Breast epithelium (tissue), 4 donors: ENCODE measurements at places on chromosomes 1 and 21. TPM values are rescaled to one million over a fixed set of nuclear protein-coding genes. Genes with fewer than 3 reads are reported as not detected.

GRCh38 chr1:179169616-179170467, 59.6 kb downstream of the ABL2 start:
- H3K4me3 ChIP-seq = no peak overlapping the region
- no peaks in the 10 kb centered on the region for H3K4me1 ChIP-seq
- DNase-seq = no peak
- H3K27ac ChIP-seq = no peak overlapping the region
- no peaks in the 10 kb centered on the region for H3K36me3 ChIP-seq
- H3K27me3 ChIP-seq = no peaks in the 10 kb centered on the region

GRCh38 chr1:25642574-25643108, 26.1 kb downstream of the MAN1C1 start:
- no peaks in the 10 kb centered on the region for H3K36me3 ChIP-seq
- no peaks in the 10 kb centered on the region for H3K4me1 ChIP-seq
- no peak overlapping the region for H3K4me3 ChIP-seq
- no peaks in the 10 kb centered on the region for H3K27me3 ChIP-seq

DNA sequence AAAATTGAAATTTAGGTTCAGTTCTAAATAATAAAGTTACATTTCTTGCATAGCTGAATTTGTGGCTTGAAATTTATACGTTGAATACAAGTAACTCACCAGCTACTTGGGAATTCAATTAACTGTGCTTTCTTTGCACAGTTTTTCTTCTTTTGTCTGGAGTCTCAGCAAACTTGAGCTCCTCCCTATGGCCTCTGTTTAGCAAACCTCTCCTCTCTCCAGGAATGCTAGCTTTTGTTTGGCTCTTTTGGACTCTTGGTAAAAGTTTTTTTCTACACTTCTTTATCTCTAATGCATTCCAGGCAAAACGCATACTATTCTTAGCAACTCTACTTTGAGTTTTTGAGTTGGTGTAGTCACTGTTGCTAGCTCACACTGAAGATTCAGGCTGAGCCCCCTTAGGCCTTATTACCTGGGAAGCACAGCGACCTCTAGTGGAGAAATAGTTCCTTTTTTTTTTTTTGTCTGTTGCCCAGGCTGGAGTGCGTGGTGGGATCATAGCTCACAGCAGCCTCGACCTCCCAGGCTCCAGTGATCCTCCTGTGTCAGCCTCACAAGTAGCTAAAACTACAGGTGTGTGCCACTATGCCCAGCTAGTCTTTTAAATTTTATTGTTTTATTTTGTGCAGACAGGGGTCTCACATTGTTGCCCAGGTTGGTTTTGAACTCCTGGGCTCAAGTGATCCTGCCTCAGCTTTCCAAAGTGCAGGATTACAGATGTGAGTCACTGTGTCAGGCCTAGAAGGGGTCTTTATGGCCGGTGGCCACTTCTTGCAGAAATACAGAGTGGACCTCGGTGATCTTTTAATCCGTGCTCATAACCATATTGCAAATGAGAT, 61.7 kb downstream of the CASQ2 start:
- no peak for DNase-seq
- H3K36me3 ChIP-seq = no peaks in the 10 kb centered on the region
- no peaks in the 10 kb centered on the region for H3K4me1 ChIP-seq

DNA sequence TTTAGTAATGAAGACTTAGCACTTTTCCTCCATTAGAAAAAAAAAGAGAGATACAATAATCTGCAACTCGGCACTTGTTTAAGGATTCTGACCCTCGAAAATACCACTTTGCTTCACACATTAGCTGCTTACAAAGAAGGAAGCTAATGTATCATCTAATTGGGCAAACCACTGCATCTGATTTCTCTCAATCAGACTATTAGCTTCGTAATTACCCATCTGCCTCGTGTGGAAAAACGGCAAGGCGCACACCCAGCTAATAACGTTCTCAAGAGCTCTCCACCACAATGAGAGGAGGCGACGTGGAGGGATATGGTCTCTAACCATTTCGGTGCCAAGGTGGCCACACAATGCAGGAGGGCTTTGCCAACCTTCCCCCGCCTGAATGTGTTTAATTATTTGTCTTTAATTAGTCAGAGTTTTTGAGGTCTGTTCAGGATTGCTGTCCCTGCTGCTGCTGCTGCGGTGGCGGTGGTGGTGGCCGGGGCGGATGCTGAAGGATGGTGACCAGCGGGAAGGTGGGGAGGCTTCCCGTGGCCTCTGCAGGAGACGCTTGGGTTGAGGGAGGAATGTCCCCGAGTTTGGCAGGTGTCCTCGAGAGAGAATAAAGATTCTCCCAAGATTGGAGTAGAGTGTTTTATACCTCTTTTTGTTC, 374.5 kb downstream of the RPS6KC1 start:
- DNase-seq = no peak
- H3K4me1 ChIP-seq = no peaks in the 10 kb centered on the region
- H3K27me3 ChIP-seq = no peaks in the 10 kb centered on the region
- H3K36me3 ChIP-seq = no peaks in the 10 kb centered on the region
- no peak overlapping the region for H3K27ac ChIP-seq

DNA sequence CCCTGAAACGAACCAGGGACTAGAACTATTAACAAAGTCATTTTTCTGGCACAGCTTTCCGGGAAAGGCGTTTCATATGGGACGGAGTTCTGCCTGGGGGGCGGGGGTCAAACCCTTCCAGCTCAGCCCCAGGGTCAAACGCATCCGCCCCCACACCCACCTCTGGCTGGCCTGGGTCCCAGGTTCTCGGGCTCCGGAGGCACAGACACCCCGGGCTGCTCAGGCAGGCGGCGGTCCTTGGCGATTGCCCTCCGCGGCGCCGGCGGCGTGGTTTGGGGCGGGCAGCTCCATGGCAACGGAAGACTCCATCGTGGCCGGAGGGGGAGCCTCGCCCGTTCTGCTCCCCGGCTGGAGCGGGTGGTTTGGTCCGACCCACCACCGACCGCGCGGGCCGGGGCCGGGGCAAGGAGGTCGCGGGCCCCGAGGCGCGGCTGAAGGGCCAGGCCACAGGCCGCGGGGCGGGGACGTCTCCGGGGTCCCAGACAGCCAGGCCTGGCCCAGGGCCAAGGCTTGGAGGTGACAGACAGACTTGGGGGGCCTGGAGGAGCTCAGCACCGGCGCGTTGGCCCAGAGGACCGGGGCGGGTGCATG, at the start of gene CFAP74:
CFAP74 (minus strand) TSS at position 246 of the 591 bp plus-strand sequence. CDS start 12,830 bp downstream, outside the sequence.
- no peak within 1 kb of the TSS for H3K4me3 ChIP-seq
- no peak for DNase-seq
- H3K4me1 ChIP-seq = no peaks in the 10 kb centered on the region
- no peak within 1 kb of the TSS for H3K27ac ChIP-seq
- H3K36me3 ChIP-seq = no peaks in the 10 kb centered on the region

DNA sequence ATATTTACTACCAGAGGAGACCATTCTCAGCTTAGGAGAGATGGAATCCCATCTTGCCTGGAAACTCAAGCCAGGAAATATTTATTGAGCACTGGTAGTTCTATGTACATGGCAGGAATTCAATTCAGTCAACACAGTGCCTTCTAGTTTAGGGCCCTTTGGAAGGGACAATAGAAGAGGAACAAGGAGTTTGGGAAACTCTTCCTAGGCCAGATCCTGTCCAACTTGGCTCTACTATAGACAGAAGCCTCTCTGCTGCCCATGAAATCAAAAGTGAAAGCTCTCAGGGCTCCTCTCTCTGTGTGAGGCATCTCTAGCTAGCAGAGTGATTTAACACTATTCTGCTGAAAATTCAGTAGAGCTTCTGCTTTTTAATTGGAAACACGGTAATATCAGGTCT, 244.6 kb upstream of the MAP1LC3C start:
- DNase-seq = no peak
- no peaks in the 10 kb centered on the region for H3K36me3 ChIP-seq
- no peak overlapping the region for H3K27ac ChIP-seq
- no peaks in the 10 kb centered on the region for H3K4me1 ChIP-seq

GRCh38 chr1:27858072-27858948, 14.0 kb upstream of the THEMIS2 start:
- no peaks in the 10 kb centered on the region for H3K36me3 ChIP-seq
- no peak overlapping the region for H3K27ac ChIP-seq
- no peaks in the 10 kb centered on the region for H3K27me3 ChIP-seq
- DNase-seq = peak; percentile 85

DNA sequence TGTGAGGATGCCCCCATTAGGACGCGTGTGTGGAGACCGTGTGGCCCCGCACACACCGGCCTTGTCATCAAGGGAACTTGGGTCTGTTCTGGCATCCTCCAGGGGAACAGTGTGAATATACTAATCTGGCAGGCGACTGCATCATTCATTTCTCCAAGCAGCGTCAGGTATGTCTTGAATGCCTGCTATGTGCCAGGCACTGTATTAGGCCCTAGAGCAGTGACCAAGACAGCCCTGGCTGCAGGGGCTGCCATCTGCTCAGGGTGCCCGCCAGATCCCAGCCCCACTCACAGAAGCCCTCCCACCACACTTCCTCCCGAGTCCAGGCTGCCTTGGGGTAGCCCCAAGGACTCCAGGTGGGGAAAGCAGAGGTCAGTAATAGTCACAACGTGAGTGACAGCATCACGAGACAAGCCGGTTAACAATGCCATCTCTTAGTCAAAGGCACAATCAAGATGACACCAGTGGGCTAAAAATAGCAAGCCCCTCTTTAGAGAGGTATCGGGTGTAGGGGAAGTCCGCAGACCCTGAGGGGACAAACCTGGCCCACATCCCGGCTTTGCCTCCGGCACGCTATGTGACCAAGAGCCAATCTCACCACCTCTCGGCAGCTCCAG, 7.5 kb upstream of the LAPTM5 start:
- no peaks in the 10 kb centered on the region for H3K36me3 ChIP-seq
- H3K4me1 ChIP-seq = peaks cover 9% of the 10 kb centered on the region
- H3K4me3 ChIP-seq = no peak overlapping the region
- DNase-seq = no peak

DNA sequence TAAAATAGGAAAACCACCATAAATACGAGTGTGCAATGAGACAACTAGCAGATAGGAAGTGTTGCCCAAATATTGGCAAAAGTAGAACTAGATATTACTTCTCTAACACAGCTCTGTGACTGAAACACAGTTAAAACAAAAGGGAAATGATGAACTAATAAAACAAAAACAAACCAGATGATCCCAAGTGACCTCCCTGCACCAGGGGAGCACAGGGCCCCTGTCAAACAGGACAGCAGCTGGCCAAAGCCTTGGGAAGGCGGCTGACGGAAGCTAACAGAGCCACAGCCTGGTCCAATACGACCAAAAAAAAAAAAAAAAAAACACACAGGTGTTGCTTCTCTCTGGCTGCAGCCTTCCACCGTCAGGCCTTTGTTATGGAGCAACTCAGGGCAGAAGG, 17.8 kb downstream of the ZBTB17 start:
- H3K4me3 ChIP-seq = no peak overlapping the region
- H3K4me1 ChIP-seq = no peaks in the 10 kb centered on the region
- no peak for DNase-seq
- H3K36me3 ChIP-seq = no peaks in the 10 kb centered on the region
- no peak overlapping the region for H3K27ac ChIP-seq
- H3K27me3 ChIP-seq = no peaks in the 10 kb centered on the region

GRCh38 chr1:208951908-208952307, 631.6 kb upstream of the CAMK1G start:
- no peak overlapping the region for H3K27ac ChIP-seq
- no peaks in the 10 kb centered on the region for H3K36me3 ChIP-seq
- DNase-seq = no peak
- no peaks in the 10 kb centered on the region for H3K4me1 ChIP-seq
- no peaks in the 10 kb centered on the region for H3K27me3 ChIP-seq
- H3K4me3 ChIP-seq = no peak overlapping the region

DNA sequence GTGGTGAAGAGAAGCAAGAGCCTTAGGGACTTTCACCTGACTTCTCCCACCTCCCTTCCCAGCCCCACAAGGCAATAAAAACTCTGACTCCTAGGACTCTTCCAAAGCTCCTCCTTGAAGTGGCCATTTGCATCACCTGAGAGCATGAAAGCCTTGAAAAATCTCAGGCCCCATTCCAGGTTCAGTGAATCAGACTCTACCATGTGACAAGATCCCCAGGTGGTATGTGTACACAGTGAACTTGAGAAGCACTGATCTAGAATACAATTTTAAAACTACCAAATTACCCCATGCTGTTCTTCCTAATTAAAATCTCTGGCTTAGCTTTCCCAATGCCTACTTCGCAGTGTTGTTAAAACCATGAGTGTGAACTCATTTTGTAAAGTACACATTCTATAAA, 195.1 kb upstream of the SAMSN1 start:
- H3K36me3 ChIP-seq = no peaks in the 10 kb centered on the region
- H3K4me1 ChIP-seq = no peaks in the 10 kb centered on the region
- no peak overlapping the region for H3K4me3 ChIP-seq
- no peak for DNase-seq
- no peaks in the 10 kb centered on the region for H3K27me3 ChIP-seq

DNA sequence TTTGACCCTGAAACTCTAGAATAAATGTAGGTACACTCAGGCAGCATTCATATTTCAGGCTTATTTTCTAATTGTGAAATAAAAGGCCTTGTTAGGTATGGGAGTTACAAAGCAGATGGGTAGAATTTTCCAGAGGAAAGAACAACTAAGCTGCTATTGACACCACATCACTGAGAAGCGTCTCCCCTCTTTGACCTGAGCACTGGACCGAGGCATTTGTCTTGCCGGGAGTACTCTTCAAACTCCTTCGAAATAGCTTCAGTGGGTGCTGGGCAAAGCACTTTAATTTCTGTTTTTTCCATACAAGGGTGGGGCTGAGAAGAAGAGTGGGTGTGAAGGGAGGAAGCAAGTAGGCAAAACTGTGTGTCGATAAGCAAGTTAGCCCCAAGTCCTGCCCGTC, 36.4 kb downstream of the ABCA4 start:
- H3K27me3 ChIP-seq = no peaks in the 10 kb centered on the region
- no peaks in the 10 kb centered on the region for H3K36me3 ChIP-seq
- no peaks in the 10 kb centered on the region for H3K4me1 ChIP-seq
- H3K4me3 ChIP-seq = no peak overlapping the region
- no peak for DNase-seq

DNA sequence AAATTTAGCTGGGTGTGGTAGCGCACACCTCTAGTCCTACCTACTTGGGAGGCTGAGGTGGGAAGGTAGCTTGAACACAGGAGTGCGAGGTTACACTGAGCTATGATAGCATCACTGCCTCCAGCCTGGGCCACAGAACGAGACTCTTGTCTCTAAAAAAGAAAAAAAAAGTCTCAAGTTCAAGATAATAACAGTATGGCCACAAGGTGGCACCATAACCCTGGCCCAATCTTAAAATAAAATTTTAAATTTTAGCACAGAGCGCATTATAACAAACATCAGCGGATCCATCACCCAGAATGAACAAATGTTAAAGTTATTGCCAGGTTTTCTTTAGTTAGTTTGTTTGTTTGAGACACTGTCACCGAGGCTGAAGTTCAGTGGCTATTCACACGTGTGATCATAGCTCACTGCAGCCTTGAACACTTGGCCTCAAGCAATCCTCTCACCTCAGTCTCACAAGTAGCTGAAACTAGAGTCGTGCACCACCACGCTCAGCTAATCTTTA, 2.9 kb upstream of the HTR6 start:
- peaks cover 28% of the 10 kb centered on the region for H3K27me3 ChIP-seq
- no peaks in the 10 kb centered on the region for H3K36me3 ChIP-seq

- peak overlapping the region; percentile 92 for H3K27ac ChIP-seq
- peaks cover 17% of the 10 kb centered on the region for H3K27me3 ChIP-seq
- H3K4me1 ChIP-seq = peaks cover 4% of the 10 kb centered on the region
- peak overlapping the region; percentile 60 for H3K4me3 ChIP-seq
- DNase-seq = no peak
These were observed 14.0 kb upstream of the ALX3 start for GRCh38 chr1:110084227-110085078.

Gene GFI1
- total RNA-seq = 0.80 TPM

Gene OR2L8
- total RNA-seq = not detected

Gene IFI44
- 25.3 TPM for total RNA-seq

Gene C1orf116
- 5.6 TPM for total RNA-seq
